ENCODE measurements at places on chromosomes 3 and 15. TPM values are rescaled to one million over a fixed set of nuclear protein-coding genes. Genes with fewer than 3 reads are reported as not detected.
A peak's percentile ranks its signal among the peaks of the same experiment; 100 is the strongest.

FETUB gene
- not detected for total RNA-seq

RAD51 gene
- 0.44 TPM for total RNA-seq

ZBTB20 gene
- 62.9 TPM for total RNA-seq

SST gene
- total RNA-seq, result not detected

ABI3BP gene
- total RNA-seq, result 41.1 TPM

ZNF445 gene
- total RNA-seq, result 8.9 TPM

- no peak for DNase-seq
- no peak overlapping the region for H3K27ac ChIP-seq
- no peaks in the 10 kb centered on the region for H3K4me1 ChIP-seq
- H3K27me3 ChIP-seq, result no peaks in the 10 kb centered on the region
Measured at GRCh38 chr3:100022506-100022905, 91.8 kb downstream of the FILIP1L start.

DNA sequence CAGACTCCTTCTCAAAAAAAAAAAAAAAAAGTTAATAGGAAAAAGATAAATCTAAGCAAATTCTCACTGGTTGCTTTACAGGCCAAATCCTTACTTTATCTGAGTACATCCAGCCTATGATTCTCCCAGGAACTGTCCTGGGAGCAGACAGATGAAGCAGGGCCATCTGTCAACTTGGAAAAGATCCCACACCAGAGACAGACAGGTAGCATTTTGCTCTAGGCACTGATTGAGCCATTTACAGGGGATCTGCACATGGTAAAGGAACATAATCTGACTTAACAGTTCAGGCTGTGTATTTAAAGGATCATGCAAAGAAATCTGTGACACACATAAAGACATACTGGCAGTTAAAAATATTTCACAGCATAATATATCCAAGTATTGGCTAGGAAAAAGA is 1006.5 kb downstream of the TBL1XR1 start:
- no peaks in the 10 kb centered on the region for H3K27me3 ChIP-seq
- H3K4me1 ChIP-seq, result no peaks in the 10 kb centered on the region
- no peaks in the 10 kb centered on the region for H3K36me3 ChIP-seq
- no peak overlapping the region for H3K27ac ChIP-seq
- H3K4me3 ChIP-seq, result no peak overlapping the region

- H3K4me3 ChIP-seq, result no peak overlapping the region
- H3K27ac ChIP-seq, result no peak overlapping the region
- H3K27me3 ChIP-seq, result no peaks in the 10 kb centered on the region
- no peak for DNase-seq
- no peaks in the 10 kb centered on the region for H3K36me3 ChIP-seq
Measured at GRCh38 chr3:89612027-89612426, 504.6 kb downstream of the EPHA3 start.

DNA sequence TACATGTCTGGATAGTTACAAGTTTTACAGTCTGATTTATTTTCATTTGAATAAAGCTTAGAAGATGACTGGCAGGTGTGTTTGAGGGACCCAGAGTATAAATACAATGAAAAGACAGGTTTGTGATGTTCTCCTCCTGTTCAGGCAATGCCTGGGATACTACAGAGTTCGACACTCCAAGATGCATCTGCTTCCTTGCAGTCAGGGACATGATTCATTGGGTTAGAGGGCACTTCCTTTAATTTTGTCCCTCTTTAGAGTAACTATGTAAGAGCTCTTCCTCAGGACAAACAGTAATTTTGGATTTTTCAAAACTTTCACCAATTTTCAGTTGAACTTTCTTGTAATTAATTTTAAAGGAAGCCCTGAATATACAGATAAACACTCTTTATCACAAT is 102.0 kb downstream of the LMLN start:
- DNase-seq, result no peak
- no peaks in the 10 kb centered on the region for H3K4me1 ChIP-seq
- no peak overlapping the region for H3K4me3 ChIP-seq
- H3K27me3 ChIP-seq, result peaks cover 2% of the 10 kb centered on the region
- no peak overlapping the region for H3K27ac ChIP-seq
- H3K36me3 ChIP-seq, result no peaks in the 10 kb centered on the region

- no peak for DNase-seq
- no peak overlapping the region for H3K27ac ChIP-seq
- H3K4me1 ChIP-seq, result no peaks in the 10 kb centered on the region
- H3K4me3 ChIP-seq, result no peak overlapping the region
- H3K36me3 ChIP-seq, result no peaks in the 10 kb centered on the region
Measured at GRCh38 chr3:2770451-2770850, 339.7 kb downstream of the IL5RA start.

DNA sequence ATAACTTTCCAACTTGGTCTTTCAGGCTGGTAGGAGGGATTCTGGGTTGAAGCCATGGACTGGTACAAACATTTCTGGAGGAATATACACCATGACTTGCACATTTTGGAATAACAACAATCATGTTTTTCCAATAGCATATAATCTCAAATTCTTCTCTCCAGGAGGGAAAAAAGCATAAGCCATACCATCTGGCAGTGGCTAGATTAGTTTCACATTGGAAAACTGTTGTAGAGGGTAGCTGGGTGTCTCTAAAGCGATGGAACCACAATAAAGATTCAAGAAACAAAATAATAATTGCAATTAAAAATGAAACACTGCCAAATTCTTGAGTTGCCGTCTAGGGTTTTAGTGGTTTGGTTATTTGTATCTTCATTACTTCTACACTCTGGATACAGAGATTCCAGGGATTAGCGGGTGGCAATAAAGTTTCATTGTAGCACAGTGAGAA is 278.5 kb upstream of the RASGRP1 start:
- no peak overlapping the region for H3K4me3 ChIP-seq
- H3K27me3 ChIP-seq, result no peaks in the 10 kb centered on the region
- H3K27ac ChIP-seq, result no peak overlapping the region
- DNase-seq, result no peak
- H3K4me1 ChIP-seq, result no peaks in the 10 kb centered on the region
- H3K36me3 ChIP-seq, result no peaks in the 10 kb centered on the region

GRCh38 chr3:177516158-177517011 is 319.1 kb upstream of the TBL1XR1 start:
- peak overlapping the region; percentile 9 for H3K27ac ChIP-seq
- no peaks in the 10 kb centered on the region for H3K27me3 ChIP-seq
- H3K4me1 ChIP-seq, result no peaks in the 10 kb centered on the region
- DNase-seq, result no peak
- no peak overlapping the region for H3K4me3 ChIP-seq

DNA sequence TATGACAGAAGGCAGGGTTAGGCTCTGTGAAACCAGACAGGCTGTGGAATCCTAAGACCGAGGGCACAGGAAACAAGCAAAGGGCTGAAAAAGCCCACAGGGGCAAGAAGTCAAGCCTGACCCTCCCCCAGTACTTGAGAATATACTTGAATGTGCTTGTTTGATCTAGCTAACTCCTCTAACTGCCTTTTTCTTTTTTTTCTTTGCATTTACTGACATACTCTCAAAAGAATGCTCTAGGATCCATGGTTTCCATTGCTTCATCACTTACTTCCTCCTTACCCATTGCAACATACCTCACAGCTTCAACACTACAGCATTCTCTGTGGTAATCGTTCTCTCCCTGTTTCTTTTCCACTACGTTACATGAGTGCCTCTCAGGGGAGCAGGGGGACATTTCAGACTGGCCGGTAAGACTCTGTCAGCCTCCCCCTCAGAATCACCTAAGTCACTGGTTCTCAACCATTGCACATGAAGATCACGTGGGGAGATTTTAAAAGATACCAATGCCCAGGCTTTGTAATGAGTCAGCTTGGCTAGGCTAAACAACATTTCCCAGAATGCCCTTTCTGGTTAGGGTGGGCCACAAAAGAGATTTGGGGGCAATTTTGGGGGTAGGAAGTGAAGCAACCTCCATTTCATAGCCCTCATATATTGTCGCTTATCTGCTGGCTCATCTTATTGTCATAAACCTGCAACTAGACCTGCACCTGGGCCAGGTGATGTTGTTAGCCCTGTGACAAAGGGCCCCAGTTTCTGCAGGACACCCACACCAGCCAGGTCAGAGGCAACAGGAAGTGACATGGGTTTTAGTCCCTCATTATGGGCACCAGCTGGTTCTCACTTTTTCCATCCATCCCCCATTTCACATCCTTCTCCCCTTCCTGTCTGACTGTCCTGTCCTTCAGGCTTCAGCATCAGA is 24.6 kb upstream of the RSL24D1 start:
- no peak for DNase-seq
- H3K4me3 ChIP-seq, result no peak overlapping the region
- no peaks in the 10 kb centered on the region for H3K27me3 ChIP-seq
- no peaks in the 10 kb centered on the region for H3K4me1 ChIP-seq

GRCh38 chr3:171049861-171050444 is 23.4 kb upstream of the SLC2A2 start:
- H3K4me3 ChIP-seq, result no peak overlapping the region
- no peak for DNase-seq
- H3K4me1 ChIP-seq, result no peaks in the 10 kb centered on the region
- H3K36me3 ChIP-seq, result no peaks in the 10 kb centered on the region
- H3K27me3 ChIP-seq, result no peaks in the 10 kb centered on the region
- H3K27ac ChIP-seq, result no peak overlapping the region

- H3K4me3 ChIP-seq, result no peak overlapping the region
- H3K27ac ChIP-seq, result no peak overlapping the region
- no peaks in the 10 kb centered on the region for H3K36me3 ChIP-seq
- H3K27me3 ChIP-seq, result no peaks in the 10 kb centered on the region
- H3K4me1 ChIP-seq, result peaks cover 6% of the 10 kb centered on the region
- no peak for DNase-seq
Measured at GRCh38 chr3:133803469-133803868, 2.1 kb upstream of the SRPRB start.

DNA sequence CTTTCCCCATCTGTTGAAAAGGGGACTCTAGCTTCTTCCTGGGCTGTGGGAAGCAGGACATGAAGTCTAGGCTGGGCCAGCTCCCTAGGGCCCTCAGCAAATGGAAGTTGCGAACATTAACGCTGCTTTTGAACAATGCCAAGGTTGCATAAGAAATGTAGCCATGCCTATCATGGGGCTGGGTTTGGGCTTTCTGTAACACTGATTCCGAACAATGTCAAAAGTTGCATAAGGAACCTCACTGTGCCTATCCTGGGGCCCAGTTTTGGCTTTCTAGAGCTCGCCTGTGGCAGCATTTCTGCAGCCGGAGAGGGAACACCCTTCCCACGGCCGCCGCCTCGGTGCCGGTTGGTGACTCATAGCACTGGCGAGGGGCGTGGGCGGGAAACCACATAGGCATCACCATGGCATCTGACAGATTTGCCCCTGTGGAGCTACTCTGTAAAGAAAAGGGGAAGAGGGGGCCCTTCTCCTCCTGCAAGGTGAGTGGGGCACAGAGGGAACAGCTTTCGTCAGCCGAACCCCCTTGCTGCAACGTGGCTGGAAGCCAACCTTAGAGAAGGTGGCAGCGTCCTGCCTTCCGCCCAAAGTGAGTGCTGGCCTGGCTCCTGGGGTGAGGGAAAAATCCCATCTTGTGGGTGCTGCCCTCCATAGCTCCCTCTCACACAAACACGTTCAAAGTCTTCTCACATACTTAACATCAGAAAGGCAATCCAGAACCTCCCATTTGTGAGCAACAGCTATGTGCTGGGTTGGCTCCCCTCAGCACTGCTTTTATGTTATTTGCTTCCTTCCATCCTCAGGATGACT is 46.6 kb upstream of the ATP2B2 start:
- H3K4me3 ChIP-seq, result no peak overlapping the region
- H3K36me3 ChIP-seq, result no peaks in the 10 kb centered on the region
- no peaks in the 10 kb centered on the region for H3K27me3 ChIP-seq
- no peaks in the 10 kb centered on the region for H3K4me1 ChIP-seq
- peak overlapping the region; percentile 71 for H3K27ac ChIP-seq

- H3K4me3 ChIP-seq, result no peak overlapping the region
- DNase-seq, result no peak
- no peak overlapping the region for H3K27ac ChIP-seq
- H3K27me3 ChIP-seq, result no peaks in the 10 kb centered on the region
- no peaks in the 10 kb centered on the region for H3K36me3 ChIP-seq
- no peaks in the 10 kb centered on the region for H3K4me1 ChIP-seq
Measured at GRCh38 chr3:13039213-13039896, 33.9 kb downstream of the IQSEC1 start.

DNA sequence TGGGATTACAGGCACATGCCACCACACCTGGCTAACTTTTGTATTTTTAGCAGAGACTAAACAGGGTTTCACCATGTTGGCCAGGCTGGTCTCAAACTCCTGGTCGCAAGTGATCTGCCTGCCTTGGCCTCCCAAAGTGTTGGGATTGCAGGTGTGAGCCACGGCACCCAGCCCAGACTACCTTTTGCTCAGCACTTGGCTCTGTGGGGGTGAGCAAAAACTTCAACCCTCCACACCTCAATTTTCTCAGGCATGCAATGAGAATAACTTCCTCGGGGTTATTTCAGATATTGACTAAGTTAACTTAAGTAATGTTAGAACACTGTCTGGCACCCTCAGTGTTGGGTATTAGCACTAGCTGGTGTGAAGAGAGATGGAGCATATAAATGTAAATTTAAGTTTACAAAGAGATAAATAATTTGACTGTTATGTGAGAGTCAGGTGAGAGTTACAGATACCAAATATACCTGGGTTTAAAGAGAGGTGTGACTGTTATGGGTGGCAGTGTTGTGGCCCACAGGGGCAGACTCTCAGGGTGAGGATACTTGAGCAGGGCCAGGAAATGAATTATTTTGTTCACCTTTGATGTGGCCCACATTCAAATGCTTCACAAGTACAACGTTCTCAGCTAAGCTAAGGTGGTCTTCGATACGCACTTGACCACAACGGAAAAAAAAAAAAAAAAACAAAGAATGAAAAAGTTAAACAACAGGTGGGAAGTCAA is 29.0 kb downstream of the CPOX start:
- DNase-seq, result no peak
- H3K36me3 ChIP-seq, result no peaks in the 10 kb centered on the region
- H3K4me3 ChIP-seq, result no peak overlapping the region

GRCh38 chr15:30675126-30675525 is 49.2 kb downstream of the ARHGAP11B start:
- H3K4me3 ChIP-seq, result no peak overlapping the region
- no peaks in the 10 kb centered on the region for H3K4me1 ChIP-seq
- no peak overlapping the region for H3K27ac ChIP-seq
- H3K27me3 ChIP-seq, result no peaks in the 10 kb centered on the region
- no peak for DNase-seq

DNA sequence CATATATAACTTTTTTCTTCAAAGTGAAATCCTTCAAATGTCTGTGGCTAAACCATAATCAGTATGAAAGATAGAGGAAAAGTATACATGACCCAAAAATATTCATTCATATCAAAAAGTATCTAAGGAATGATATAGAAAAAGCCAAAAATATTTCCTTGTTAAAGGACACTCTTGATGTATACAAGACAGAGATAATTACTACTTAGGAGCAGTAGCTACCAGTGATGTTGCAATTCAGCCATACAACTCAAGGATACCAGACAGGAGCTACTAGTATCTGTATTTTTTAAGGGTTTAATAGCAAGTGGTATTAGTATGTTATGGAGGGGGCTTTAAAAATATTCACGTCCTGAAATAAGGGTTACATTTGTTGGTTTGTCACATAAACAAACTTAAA is 37.0 kb downstream of the FBXL22 start:
- no peak overlapping the region for H3K27ac ChIP-seq
- H3K4me3 ChIP-seq, result no peak overlapping the region
- peaks cover 8% of the 10 kb centered on the region for H3K36me3 ChIP-seq
- no peak for DNase-seq
- no peaks in the 10 kb centered on the region for H3K27me3 ChIP-seq
